ENCODE measurements at places on chromosomes 2 and 18.
A peak's percentile ranks its signal among the peaks of the same experiment; 100 is the strongest.

DNA sequence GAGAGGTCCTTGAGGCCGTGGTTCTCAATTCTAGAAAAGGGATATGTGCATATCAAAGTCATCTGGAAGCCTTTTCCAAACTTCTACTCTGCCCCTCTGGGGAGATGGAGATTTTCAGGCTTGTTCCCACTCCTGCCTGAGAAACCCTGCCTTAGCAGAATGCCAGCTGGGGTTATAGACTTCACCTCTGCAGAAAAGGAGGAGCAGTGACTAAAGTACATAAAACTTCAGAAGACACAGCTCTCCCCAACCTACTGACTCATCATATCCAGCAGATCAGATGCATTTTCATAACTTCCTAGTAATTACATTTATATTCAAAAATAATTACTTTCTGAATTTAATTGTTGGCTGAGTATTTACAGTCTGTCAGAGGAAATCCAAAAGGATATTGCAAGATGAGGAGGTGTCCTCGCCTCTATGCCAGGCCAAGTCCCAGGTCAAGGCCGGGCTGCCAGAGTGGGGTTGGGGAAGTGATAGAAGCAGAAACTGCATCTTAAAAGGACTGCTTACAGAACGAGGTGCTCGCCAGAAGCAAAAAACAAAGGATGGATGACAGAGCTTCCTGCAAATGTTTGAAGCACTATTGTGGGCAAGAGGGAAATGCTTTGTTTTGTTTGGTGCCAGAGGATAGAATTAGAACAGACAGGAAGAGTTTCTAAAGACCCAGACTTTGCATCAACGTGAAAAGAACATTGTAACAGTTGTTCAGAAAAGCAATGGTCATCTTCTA is 75.6 kb upstream of the APCDD1 start:
- no peak for DNase-seq

GRCh38 chr2:159226059-159226461 is 60.4 kb downstream of the WDSUB1 start:
- no peak for DNase-seq

GRCh38 chr18:49305688-49306336 is 154.6 kb downstream of the DYM start:
- no peak for DNase-seq

DNA sequence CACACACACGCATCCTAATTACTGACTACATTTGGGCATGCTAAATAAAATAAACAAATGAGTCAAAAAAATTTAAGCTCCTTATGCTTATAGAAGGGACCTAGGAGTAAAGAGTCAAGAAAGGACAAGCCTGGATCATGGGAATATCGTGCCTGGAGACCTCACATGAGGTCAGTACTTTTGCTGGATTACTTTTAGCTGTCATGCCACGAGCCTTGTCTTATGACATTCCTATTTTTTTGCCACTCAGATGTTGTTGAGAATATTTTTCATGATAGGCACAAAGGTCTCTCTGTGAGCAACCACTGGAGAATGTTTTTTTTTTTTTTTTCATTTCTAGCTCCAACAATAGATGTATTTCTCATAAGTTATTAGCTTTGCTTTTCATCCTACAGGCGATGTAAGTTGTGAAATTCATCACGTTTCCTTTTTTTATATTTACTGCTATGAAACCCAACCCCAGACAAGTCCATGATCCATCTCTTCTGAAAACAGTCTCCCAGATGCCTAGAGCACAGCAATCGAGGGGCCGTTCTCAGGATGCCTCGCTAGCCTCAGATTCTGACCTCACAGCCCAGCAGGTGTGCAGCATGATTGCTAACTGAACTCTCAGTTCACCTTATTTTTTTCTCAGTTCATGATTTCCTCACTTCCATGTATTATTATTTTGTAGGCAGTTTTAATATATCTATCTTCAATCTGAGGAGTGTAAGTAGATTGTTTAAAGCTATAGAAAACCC is 464.5 kb downstream of the IRS1 start:
- DNase-seq = no peak

DNA sequence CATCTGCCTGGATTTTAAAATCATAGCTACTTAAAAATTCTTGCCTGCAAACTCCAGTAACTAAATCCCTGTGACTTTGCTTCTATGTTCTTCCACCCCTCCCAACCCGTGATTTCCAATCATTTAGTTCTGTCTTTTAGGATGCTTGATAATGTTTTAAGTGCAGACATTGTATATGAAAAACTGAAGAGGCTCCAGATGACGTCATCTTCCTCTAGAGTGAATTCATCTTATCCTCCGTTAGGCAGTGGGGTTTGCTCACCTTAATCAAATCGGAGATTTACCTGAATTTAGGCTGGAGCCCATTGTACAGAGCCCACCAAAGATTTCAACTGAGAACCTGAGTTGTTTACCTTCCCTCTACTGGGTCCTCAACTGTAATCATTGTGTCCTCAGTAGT is 10.9 kb downstream of the FBXO48 start:
- no peak for DNase-seq

DNA sequence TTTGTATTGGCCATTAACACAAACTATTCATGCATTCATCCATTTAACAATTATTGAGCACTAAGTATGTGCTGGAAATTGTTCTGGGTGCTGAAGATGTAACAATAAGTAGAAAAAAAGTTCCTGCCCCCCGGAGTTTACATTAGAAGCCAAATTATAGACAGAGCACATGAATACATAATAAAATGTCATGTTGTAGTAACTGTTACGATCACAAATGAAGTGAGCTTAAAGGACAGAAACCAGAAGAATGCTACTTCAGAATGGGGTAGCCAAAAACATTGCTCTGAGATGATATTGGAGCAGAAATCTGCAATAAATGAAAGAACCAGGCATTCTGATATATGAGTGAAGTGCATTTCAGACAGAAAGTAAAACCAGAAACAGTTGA is 256.0 kb upstream of the SETBP1 start:
- DNase-seq = no peak

GRCh38 chr18:51582551-51582950 is 385.1 kb upstream of the MEX3C start:
- DNase-seq = no peak

GRCh38 chr2:25333981-25334380 is 7.7 kb downstream of the DNMT3A start:
- DNase-seq = no peak

DNA sequence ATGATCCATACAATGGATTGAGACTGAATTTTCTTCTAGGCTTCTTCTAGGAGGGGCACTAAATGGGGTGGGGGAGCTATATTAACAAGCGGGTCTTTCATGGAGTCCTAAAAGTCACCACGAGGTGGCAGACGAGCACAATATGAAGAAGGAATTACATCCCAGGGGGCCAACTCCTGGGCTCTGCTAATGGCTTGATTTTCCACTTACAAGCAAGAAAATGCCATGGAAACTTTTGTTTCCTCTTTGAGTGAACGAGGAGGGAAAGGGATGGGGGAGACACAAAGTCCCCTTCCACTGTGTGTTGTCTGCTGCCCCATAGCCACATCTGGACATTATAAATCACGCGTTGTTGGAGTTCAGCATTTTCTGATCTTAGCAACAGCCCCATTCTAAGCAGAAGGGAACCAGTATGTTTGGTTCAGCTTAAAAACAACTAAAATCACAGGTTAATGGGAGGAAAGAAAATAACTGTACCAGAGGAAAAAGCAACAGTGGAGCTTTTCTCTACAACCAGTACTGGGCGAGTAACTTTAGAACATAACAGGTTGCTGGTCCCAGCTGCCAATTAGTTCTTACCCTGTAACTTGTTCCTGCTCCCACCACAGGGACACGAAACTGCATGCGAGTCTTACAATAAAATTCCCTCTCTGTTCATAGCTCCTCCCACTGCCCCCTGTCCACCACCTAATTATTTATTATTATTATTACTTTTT is 285.0 kb upstream of the PARD3B start:
- DNase-seq = peak; percentile 35

GRCh38 chr2:189217541-189217940 is 38.0 kb upstream of the COL5A2 start:
- no peak for DNase-seq

DNA sequence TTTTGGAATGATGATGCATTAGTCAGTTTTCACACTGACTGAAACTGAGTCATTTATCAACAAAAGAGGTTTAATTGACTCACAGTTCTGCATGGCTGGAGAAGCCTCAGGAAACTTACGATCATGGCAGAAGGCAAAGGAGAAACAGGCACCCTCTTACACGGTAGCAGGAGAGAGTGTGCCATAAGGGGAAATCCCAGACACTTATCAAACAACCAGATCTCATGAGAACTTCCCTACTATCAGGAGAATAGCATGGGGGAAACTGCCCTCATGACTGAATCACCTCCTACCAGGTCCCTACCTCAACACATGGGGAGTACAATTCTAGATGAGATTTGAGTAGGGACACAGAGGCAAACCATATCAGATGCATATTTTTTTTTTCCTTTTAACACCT is 504.5 kb upstream of the VRK2 start:
- DNase-seq = no peak

DNA sequence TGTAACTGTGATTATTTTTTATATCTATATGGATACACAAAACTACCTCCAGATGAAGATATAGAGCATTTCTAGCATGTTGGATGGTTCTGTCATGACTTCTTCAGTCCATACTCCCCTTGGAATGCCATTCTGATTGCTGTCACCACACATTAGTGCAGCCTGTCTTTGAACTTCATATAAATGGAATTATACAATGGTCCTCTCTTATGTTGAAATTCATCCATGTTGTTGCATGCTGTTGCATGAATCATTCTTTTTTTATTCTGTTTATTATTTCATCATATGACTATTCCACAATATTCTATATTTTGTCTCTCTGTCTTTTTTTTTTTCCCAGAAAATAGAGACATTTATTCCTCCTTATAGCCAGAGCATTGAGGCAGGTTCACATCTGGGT is 74.1 kb downstream of the OSBPL6 start:
- no peak for DNase-seq

DNA sequence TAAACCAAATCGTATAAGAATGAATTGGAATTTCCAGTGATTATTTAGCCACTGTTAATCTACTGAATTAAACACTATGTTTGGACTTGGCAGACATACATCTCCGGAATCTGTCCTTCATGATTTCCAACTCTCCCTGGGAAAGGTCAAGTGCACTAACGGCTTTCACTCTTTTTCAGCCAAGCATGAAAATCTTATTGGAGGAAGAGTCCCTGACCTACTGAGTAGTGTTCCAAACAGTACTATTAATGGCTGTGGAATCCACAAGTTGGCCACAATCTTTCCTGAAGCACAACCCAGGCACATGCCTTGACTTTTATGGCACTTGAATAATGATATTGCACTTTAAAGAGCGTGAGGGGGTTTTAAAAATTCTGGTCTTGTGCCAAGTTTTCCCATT is 318.9 kb upstream of the RND3 start:
- DNase-seq = no peak

GRCh38 chr2:62266433-62267038 is 70.6 kb downstream of the B3GNT2 start:
- no peak for DNase-seq

DNA sequence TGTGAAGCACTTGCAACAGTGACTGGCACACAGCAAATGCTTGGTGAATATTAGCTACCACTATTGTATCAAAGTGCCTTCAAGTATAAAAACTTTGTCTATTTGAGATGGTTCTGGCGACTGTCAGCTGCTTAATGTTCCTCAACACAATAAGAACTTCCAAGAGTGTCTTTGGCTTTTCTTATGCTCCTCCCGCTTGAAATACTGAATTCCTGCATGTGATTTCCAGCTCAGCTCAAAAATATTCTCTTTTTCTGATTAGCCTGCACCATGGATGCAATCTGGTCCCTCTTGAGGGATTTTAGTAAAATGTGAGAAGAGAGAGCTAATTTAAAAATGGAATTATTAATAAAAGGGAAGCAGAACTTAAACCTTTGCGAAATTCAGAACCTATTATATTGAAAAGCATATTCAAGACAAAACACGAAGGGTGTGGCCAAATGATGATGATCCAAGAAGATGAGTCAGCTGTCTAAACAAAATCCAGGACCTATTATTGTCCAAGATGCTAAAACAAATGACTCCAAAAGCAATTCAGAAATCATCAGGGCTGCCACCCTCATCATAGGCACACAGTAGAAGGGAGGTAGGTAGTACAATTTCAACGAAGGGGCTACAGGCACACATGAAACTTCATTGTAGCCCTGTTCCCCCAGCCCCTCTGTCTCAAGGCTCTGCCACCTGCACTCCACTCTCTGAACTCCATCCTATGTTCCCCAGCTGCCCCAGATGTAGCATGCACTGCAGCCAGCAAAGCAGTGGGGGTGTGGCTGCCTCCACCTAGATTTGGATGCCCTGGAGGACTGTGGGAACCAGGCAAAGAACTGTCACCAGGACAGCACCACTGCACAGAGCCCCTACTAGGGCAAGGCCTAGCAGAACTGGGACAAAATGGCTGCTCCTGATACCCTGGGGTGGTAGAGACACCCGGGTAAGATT is 190.1 kb downstream of the ZNF385B start:
- DNase-seq = no peak

DNA sequence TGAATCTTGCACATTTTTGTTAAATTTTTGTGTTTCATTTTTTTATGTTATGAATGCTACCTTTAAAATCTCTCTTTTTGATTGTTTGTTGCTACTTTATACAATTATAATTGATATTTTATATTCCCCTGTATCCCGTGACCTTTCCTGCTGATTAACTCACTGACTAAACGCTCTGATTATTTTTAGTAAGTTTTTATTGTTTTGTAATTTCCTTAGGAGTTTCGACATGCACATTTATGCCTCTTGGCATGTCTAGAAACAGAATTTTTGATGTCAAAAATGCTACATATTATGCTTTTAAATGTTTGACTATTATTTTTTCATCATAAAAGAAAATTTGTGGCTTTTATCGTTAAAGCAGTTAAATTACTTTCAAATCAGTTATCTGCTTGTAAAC is 1131.6 kb upstream of the TMEFF2 start:
- DNase-seq = no peak

- DNase-seq = no peak
These were observed 53.6 kb downstream of the TMEM178A start for GRCh38 chr2:39719317-39719716.

DNA sequence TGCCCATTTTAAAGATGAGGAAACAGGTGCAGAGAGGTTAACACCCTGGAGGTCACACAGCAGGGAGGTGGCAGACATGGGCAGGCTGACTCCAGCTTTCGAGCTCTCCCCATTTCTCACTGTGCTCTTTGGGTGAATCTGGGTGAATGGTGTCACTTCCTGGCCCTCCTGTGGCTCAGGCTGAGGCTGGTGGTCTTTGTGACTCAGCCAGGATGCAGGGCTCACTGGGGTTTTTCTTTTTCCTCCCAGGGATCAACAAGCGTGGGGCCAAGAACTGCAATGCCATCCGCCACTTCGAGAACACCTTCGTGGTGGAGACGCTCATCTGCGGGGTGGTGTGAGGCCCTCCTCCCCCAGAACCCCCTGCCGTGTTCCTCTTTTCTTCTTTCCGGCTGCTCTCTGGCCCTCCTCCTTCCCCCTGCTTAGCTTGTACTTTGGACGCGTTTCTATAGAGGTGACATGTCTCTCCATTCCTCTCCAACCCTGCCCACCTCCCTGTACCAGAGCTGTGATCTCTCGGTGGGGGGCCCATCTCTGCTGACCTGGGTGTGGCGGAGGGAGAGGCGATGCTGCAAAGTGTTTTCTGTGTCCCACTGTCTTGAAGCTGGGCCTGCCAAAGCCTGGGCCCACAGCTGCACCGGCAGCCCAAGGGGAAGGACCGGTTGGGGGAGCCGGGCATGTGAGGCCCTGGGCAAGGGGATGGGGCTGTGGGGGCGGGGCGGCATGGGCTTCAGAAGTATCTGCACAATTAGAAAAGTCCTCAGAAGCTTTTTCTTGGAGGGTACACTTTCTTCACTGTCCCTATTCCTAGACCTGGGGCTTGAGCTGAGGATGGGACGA is 13.2 kb downstream of the ITM2C start:
- DNase-seq = no peak

GRCh38 chr2:216540920-216541319 is 42.3 kb downstream of the RPL37A start:
- no peak for DNase-seq

All from NCI-H1417 treated with DMSO at 0.1 percent for 48 hours (cell line).